Esophagus muscularis mucosa (tissue), 4 donors: ENCODE measurements at places on chromosomes 7 and 10.
A peak's percentile ranks its signal among the peaks of the same experiment; 100 is the strongest.

- no peak overlapping the region for H3K4me3 ChIP-seq
- H3K4me1 ChIP-seq: peaks cover 37% of the 10 kb centered on the region
Observed at GRCh38 chr10:61975391-61975932, 74.0 kb downstream of the ARID5B start.

- H3K27me3 ChIP-seq: no peaks in the 10 kb centered on the region
- no peaks in the 10 kb centered on the region for H3K36me3 ChIP-seq
- peak overlapping the region; percentile 82 for H3K27ac ChIP-seq
- peaks cover 79% of the 10 kb centered on the region for H3K4me1 ChIP-seq
- no peak overlapping the region for H3K4me3 ChIP-seq
- DNase-seq: no peak
Observed at GRCh38 chr7:150962553-150963399, 15.3 kb downstream of the KCNH2 start.

GRCh38 chr10:1638889-1639419 is 98.4 kb downstream of the ADARB2 start:
- H3K27ac ChIP-seq: no peak overlapping the region
- no peaks in the 10 kb centered on the region for H3K36me3 ChIP-seq
- no peak overlapping the region for H3K4me3 ChIP-seq
- no peak for DNase-seq
- H3K4me1 ChIP-seq: no peaks in the 10 kb centered on the region
- H3K27me3 ChIP-seq: peaks cover 56% of the 10 kb centered on the region

GRCh38 chr7:2720024-2720423 is 32.0 kb downstream of the AMZ1 start:
- H3K4me3 ChIP-seq: no peak overlapping the region
- no peak overlapping the region for H3K27ac ChIP-seq
- no peaks in the 10 kb centered on the region for H3K27me3 ChIP-seq

GRCh38 chr10:131427281-131427680 is 115.8 kb upstream of the TCERG1L start:
- peaks cover 59% of the 10 kb centered on the region for H3K27me3 ChIP-seq
- DNase-seq: no peak
- H3K4me1 ChIP-seq: no peaks in the 10 kb centered on the region
- H3K4me3 ChIP-seq: no peak overlapping the region
- no peak overlapping the region for H3K27ac ChIP-seq

- DNase-seq: no peak
- H3K27me3 ChIP-seq: no peaks in the 10 kb centered on the region
- H3K4me1 ChIP-seq: no peaks in the 10 kb centered on the region
- no peaks in the 10 kb centered on the region for H3K36me3 ChIP-seq
Observed at GRCh38 chr7:12861070-12861469, 173.6 kb downstream of the ARL4A start.

DNA sequence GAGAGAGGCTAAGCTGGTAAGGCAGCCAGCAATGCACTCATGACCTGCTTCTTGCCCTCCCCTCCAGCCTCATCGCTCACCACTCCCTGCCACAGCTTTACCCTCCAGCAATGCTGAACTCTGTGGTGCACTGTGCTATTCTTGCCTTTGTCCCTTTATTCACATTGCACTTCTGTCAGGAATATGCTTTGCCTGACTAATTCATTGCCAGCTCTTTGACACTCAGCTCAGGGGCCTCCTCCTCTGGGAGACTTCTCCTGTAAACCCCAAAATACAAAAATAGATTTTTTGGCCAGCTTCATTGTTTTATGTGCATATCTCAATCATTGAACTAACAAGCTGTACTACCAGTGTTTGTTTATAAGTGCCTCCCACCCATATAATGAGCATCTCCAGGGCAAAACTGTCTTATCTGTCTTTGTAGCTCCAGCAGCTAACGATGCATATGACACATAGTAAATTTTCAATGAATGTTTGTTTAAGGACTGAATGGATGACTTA is 8.2 kb downstream of the CNNM1 start:
- peaks cover 8% of the 10 kb centered on the region for H3K4me1 ChIP-seq
- H3K4me3 ChIP-seq: no peak overlapping the region
- no peaks in the 10 kb centered on the region for H3K36me3 ChIP-seq
- no peak overlapping the region for H3K27ac ChIP-seq
- DNase-seq: no peak

- no peaks in the 10 kb centered on the region for H3K27me3 ChIP-seq
- H3K36me3 ChIP-seq: no peaks in the 10 kb centered on the region
Observed at GRCh38 chr10:103793920-103794883, 61.2 kb downstream of the SH3PXD2A start.

GRCh38 chr10:14564268-14564744 is 210.4 kb downstream of the FAM107B start:
- H3K4me1 ChIP-seq: no peaks in the 10 kb centered on the region
- H3K4me3 ChIP-seq: no peak overlapping the region
- no peak for DNase-seq
- no peaks in the 10 kb centered on the region for H3K36me3 ChIP-seq
- H3K27ac ChIP-seq: no peak overlapping the region

GRCh38 chr7:140017543-140017942 is 45.2 kb downstream of the PARP12 start:
- H3K27me3 ChIP-seq: no peaks in the 10 kb centered on the region
- no peak for DNase-seq
- no peaks in the 10 kb centered on the region for H3K4me1 ChIP-seq
- H3K36me3 ChIP-seq: no peaks in the 10 kb centered on the region

DNA sequence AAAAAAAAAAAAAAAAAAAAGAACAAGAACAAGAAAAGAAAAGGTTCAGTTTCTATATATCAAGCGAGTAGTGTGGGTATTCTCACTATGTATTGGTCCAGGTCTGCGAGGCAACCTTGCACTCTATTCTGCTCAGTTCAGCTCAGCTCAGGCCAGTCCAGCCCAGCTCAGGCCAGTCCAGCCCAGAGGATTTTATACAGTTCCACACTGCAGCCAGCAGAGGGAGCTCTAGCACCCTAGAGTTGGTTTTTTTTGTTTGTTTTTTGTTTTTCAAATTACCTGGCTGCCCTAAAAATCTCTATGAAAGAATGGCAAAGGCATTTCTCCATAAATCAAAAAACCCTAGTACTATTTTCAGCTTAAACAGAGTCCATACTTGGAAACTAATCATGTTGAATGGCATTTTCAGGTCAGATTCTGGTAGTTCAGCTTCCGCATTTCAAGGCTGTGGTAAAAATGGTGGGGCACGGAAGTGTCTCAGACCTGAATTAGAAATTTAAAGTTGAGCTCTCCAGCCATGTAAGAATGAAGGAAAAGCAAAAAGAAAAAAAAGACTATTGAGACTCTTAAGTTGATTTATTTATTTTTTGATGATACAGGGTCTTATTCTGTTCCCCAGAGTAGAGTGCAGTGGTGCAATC is 55.2 kb upstream of the GSDME start:
- peaks cover 5% of the 10 kb centered on the region for H3K36me3 ChIP-seq
- no peak overlapping the region for H3K4me3 ChIP-seq
- no peak overlapping the region for H3K27ac ChIP-seq
- no peaks in the 10 kb centered on the region for H3K27me3 ChIP-seq

- H3K27me3 ChIP-seq: no peaks in the 10 kb centered on the region
- DNase-seq: no peak
- peak overlapping the region; percentile 78 for H3K27ac ChIP-seq
- peaks cover 26% of the 10 kb centered on the region for H3K36me3 ChIP-seq
Observed at GRCh38 chr7:42932811-42933591, 825 bp downstream of the MRPL32 start.

DNA sequence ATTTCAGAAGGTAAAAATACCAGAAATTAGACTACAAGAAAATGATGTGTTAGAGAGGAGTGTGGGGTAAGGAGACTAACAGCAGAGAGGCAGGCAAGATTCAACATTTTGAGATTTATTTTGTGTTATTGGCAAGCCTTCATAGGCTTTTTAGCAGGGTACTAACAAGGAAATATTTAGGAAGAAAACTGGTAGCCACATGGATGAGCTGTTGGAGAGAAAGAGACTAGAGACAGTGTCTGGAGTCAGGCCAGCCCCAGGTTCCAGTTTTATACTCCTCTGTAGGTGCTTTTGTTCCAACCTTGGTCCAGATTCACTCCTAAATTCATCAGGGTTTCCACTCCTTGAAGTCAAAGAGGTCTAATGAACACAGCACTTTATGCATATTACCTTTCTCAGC is 41.1 kb downstream of the GPRIN2 start:
- peaks cover 11% of the 10 kb centered on the region for H3K4me1 ChIP-seq
- no peaks in the 10 kb centered on the region for H3K36me3 ChIP-seq
- H3K4me3 ChIP-seq: no peak overlapping the region
- no peak overlapping the region for H3K27ac ChIP-seq
- H3K27me3 ChIP-seq: no peaks in the 10 kb centered on the region
- DNase-seq: no peak

GRCh38 chr7:155735442-155736115 is 76.7 kb downstream of the SHH start:
- peaks cover 29% of the 10 kb centered on the region for H3K4me1 ChIP-seq
- H3K36me3 ChIP-seq: peaks cover 44% of the 10 kb centered on the region
- H3K27ac ChIP-seq: no peak overlapping the region
- no peak for DNase-seq

- no peak for DNase-seq
- H3K27ac ChIP-seq: no peak overlapping the region
- H3K4me3 ChIP-seq: no peak overlapping the region
Observed at GRCh38 chr7:142602756-142603155, 146.5 kb upstream of the PRSS1 start.

DNA sequence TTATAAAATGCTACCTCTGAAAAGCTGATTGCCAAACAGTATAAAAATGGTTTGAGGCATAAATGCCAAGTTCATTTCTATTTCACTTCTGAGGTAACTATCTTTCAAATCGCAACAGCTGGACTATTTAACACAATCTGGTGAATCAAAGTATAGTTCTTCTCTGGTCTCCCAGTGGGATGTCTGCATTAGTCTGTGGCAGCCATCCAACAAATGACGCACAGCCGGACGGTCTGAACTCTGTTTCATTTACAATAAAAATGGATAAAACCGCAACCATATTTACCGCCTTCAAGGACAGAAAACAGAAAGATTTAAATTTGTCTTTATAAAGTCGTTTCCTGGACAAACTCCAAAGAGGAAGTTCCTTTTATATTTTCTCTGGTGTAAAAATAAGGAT is 41.9 kb downstream of the ENO4 start:
- no peak overlapping the region for H3K27ac ChIP-seq
- no peaks in the 10 kb centered on the region for H3K27me3 ChIP-seq
- peaks cover 11% of the 10 kb centered on the region for H3K4me1 ChIP-seq
- no peaks in the 10 kb centered on the region for H3K36me3 ChIP-seq
- peak; percentile 39 for DNase-seq

- H3K27me3 ChIP-seq: no peaks in the 10 kb centered on the region
- H3K4me1 ChIP-seq: peaks cover 5% of the 10 kb centered on the region
- DNase-seq: no peak
Observed at GRCh38 chr7:73585196-73585595, 6.8 kb upstream of the TBL2 start.

GRCh38 chr10:98790817-98791216 is 344.1 kb upstream of the HPS1 start:
- no peak overlapping the region for H3K4me3 ChIP-seq
- no peak overlapping the region for H3K27ac ChIP-seq
- DNase-seq: no peak
- H3K27me3 ChIP-seq: no peaks in the 10 kb centered on the region
- H3K36me3 ChIP-seq: no peaks in the 10 kb centered on the region

- peaks cover 21% of the 10 kb centered on the region for H3K4me1 ChIP-seq
- no peaks in the 10 kb centered on the region for H3K36me3 ChIP-seq
- no peak overlapping the region for H3K27ac ChIP-seq
- no peaks in the 10 kb centered on the region for H3K27me3 ChIP-seq
- no peak overlapping the region for H3K4me3 ChIP-seq
Observed at GRCh38 chr7:1745018-1745532, 75.0 kb downstream of the ELFN1 start.

GRCh38 chr10:98400482-98400881 is 14.5 kb downstream of the PYROXD2 start:
- no peak overlapping the region for H3K4me3 ChIP-seq
- H3K27ac ChIP-seq: no peak overlapping the region
- H3K36me3 ChIP-seq: peaks cover 59% of the 10 kb centered on the region
- H3K27me3 ChIP-seq: no peaks in the 10 kb centered on the region
- DNase-seq: no peak

GRCh38 chr7:128309976-128310375 is 33.7 kb downstream of the RBM28 start:
- H3K4me3 ChIP-seq: no peak overlapping the region
- no peaks in the 10 kb centered on the region for H3K4me1 ChIP-seq
- no peaks in the 10 kb centered on the region for H3K27me3 ChIP-seq
- H3K36me3 ChIP-seq: peaks cover 100% of the 10 kb centered on the region
- H3K27ac ChIP-seq: no peak overlapping the region

DNA sequence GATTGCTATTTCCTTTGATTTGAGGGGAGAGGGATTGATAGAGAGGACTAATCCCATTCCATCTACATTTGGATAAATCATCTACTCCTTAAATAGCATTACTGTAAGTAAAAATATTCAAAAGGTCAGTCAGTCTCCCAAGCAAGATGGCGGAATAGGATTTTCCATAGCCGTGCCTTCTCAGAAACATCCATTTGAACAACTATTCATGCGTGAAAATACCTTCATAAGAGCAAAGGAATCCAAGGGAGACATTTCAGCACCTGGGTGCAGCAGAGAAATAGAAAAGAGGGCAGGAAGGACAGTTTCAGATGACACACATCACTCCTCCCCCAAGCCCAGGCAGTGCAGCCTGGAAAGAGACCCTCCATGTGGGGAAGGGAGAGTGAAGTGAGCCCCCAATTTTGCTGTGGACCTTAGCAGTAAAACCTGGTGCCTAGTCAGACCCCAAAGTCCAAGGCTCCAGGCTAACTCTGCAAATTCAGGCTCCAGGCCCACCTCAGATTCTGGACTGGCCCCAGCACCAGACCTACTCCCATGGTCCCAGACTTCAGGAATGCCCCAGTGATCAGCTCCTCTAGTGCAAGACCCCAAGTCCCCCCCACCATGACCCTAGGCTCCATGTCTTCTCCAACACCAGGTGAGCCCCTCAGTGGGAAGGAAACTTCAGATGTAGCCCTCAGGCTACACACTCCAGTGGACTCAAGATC is 104.3 kb upstream of the LANCL2 start:
- DNase-seq: no peak
- no peak overlapping the region for H3K27ac ChIP-seq
- peaks cover 1% of the 10 kb centered on the region for H3K4me1 ChIP-seq
- H3K36me3 ChIP-seq: no peaks in the 10 kb centered on the region

- H3K27ac ChIP-seq: no peak overlapping the region
- DNase-seq: no peak
- no peak overlapping the region for H3K4me3 ChIP-seq
- no peaks in the 10 kb centered on the region for H3K4me1 ChIP-seq
Observed at GRCh38 chr7:89503281-89503680, 651.0 kb upstream of the STEAP1 start.
